ENCODE measurements at places on chromosomes 1 and 21. TPM values are rescaled to one million over a fixed set of nuclear protein-coding genes. Genes with fewer than 3 reads are reported as not detected.

DNA sequence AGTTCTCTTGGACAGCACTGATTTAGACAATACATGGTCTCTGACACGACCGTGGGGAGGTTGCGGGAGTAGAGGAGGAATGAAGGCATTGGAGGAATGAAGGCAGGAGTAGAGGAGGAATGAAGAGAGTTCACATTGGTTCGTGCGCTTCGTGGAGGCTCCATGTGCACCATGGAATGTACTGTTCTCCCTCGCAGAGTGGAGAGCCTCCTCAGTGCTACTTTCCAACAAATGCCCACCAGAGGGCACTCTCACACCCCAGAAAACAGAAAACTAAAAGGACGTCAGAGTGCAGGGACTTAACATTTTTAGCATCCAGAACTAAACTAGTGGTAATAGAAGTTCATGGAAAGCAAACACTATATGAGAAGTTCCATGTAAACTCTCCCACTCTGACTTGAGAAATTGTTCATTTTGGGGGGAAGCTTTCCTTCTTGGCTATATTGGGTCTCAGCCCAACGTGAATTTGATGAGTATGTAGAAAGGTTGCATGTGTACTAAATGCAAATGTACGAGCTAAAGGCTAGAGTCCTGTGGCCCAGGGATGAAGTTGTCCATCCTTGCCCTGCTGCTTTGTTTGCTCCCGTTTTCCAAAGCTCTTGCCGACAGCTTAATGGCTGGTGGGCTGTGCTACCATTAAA, 211.6 kb downstream of the LMX1A start:
- DNase-seq, result peak; percentile 80

- no peak for DNase-seq
Observed at GRCh38 chr1:35599411-35599810, 26.3 kb downstream of the TFAP2E start.

DNA sequence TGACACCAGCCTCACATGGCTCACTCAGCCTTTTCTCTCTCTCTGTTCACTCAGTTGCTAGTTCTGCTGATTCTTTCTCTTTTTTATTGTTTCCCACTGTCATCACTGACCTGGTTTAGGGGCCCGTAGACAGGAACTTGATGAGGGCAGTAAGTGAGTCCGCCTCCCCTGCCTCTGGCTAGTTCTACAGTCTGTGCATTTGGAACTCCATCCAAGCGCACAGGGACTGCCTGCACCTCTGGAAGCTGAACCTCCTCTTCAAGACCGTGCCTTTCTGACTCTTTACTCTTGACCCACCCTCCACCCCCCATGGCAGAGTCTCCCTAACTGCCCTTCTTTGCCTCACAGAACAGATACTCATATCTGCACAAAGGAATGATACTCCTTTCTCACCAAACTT, 4.2 kb downstream of the TENT5C start:
- DNase-seq, result no peak

DNA sequence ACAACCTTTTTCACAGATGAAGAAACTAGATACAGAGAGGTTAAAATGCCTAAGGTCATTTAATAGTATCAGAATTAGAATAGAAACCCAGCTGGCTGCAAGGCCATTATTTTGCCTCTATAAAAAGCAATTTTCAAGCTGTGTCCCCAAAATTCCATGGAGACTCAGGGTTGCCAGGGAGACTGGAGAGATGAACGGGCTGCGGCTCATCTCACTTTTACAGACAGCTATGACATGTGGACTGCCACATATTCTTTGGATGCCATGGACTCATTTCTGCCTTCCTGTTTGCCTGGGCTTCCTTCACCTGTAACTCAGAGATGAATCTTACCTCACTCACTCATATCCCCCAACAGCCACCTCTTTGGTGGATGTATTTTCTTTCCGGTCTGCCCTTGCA, 17.0 kb downstream of the TOR1AIP2 start:
- DNase-seq, result no peak

DNA sequence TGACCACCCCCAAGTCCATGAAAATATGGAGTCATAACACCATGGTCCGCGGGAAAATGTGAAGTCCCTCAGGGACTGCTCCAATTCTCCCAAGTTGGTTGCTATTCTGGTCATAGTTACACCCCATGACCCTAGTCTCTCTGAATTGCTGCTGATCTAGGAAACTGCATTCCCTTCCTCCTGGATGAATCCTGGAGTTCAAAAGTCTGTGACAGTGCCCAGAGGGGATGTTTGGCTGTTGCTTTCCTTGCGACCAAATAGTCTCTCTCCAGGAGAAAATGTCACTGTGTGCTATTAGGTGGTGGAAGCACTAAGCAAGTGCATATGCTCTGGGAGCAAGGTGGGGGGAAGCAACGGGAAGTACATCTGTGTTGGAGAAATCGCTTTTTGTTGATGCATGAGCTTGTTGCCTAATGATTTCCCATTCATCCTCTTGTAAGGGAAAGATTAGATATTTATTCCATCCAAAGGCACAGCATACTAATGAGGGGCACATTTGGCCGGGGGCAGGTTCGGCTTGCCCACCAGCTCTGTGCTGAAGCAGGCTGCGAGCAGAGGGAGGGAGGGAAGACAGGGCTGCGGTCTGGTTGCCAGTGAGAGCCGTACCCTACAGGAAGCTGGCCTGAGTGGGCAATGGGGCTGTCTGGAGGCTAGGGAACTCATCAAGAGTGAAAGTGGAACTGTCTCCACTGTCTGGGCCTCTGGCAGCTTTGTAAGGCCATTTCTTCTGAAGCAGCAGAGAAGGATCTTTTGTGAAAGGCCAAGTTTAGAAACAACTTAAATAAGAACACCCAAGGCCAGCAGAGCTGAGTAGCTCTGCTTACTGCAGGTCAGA, 27.2 kb downstream of the SYT6 start:
- DNase-seq, result no peak

GRCh38 chr1:83697220-83697619, 301.7 kb downstream of the TTLL7 start:
- DNase-seq, result no peak

GRCh38 chr1:172940174-172940855, 110.4 kb downstream of the TNFSF18 start:
- no peak for DNase-seq

DNA sequence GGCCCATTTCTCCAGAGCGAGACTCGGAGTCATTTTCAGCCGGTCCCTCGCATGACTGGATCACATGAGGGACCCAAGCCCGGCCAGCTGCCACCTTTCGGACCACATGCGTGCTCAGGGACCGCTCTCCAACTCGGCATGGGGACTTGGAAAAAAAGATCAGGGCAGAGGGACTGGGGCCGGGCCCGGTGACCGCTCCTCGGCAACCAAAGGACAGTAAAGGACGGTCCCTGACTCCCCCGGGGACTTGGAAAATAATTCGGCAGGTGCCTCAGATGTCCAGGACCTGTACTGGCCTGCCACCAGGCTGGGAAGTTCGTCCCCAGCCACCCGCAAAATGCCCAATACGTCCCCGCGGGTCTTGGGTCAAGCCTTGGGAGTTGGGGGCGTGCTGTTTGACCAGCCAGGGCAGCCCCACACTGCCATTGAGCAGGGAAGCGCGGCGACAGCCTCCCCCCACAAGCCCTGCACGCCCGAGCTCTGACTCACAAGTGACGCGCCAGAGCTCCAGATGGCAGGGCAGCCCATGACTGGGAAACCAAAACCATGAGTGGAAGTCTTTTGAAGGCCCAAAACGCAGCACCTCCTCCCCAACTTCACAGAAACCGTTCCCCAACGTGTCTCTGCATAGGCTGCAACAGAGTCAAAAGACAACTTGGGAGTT, 134.5 kb downstream of the LIPI start:
- no peak for DNase-seq

DNA sequence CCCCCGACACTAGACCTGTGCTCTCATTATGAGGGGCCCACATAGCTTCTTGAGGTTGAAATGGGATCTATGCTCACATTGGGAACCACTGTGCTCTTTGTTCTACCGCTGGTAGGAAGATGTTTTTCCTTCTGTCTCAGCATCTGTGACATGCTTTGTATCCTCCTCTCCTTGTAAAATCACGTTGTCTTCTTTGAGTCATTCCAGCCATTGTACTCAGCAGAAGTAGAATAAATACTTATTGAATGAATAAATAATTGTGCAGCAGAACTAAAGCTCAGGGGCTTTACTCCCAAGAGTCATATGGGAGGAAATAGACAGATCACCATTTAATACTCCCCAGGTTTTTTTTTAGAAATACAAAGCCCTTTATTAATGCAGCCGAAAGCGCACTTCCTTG, 66.3 kb upstream of the EDEM3 start:
- no peak for DNase-seq

- no peak for DNase-seq
Observed at GRCh38 chr21:26388731-26389231, 184.3 kb downstream of the CYYR1 start.

- DNase-seq, result no peak
Observed at GRCh38 chr21:31599563-31599962, 59.9 kb upstream of the SOD1 start.

DNA sequence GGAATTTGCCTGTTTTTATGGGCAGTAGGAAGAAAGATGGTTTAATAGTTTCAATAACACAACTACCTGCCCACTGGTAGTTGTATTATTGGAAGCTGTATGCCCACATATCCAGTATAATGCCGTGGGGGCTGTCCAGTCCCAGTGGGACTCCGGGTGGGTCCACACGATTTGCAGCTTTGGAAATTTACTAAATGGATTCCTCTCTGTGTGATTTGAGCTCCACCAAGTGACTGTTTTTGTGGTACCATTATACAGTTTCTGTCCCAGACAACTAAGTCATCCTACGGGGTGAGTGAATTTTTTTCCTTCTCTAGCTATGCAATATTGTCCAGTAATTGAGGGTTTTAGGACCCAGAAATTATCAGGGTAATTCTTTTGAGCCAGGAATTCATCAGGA, 86.8 kb downstream of the PLA2G4A start:
- DNase-seq, result no peak

- DNase-seq, result peak; percentile 36
Observed at GRCh38 chr1:167695756-167696561, 25.8 kb upstream of the MPZL1 start.

Gene GJA8
- total RNA-seq, result not detected

Gene HES3
- total RNA-seq, result not detected

Gene FMO4
- 4.6 TPM for total RNA-seq

Gene CFAP141
- total RNA-seq, result not detected

Gene CDC20
- total RNA-seq, result 96.9 TPM

Gene GJA9
- not detected for total RNA-seq

Gene KCNK2
- not detected for total RNA-seq
